ENCODE measurements at places on chromosomes 5 and 9.
A peak's percentile ranks its signal among the peaks of the same experiment; 100 is the strongest.

GRCh38 chr5:96876292-96876850 is at the start of gene ERAP2:
TSS of gene ERAP2 (plus strand) at chr5:96876500. CDS start at chr5:96879686, 3,186 bp downstream.
- DNase-seq, result no peak

DNA sequence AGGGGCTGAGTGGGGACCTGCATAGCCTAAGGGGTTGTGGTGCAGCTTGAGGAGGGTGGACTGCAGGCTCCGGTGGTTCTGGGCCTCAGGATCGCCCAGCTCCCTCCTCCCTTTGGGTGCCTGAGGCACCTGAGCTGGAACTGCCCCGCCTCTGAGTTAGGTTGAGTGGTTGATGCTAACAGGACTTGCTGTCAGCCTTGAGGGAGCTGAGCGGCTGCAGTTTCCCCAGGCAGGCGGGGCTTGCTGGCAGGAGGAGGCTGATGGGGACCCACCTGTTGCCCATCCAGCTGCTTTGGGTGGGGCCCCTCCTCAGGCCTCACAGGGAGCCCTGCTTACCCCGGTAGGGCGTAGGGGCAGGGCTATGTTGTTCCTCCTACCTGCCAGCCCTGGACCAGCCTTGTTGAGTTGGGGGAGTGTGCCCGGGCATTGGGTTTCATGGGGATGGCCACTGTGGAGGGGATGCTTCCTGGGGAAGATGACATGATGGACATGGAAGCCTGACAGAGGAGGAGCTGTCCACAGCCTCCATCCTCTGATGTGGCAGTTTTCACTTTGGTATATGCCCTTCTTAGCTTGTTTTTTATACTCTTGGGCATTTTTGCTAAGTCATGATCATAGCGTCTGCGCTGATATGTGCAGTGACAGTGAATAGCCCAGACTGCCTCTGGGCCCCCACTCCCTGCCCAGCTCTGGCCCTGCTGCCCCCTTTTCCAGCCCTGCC is 14.3 kb downstream of the WNK2 start:
- no peak for DNase-seq

DNA sequence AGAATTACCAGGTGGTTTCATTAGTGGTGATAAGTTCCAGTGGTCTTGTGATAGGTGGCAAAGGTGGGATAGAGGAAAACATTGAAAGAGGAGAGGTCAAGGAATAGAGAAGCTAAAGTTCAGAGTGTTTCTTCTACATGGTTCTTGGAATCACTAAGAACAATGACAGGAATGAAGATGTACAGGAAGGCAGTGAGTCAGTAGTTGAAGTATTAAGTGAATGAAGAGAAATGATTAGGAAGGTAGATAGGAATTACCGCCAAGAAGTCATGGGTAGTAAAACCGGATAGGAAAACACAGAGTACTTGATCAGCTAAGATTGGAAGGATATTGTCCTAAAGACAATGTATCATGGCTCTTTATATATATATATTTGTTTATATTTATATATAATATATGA is 37.9 kb upstream of the RASA1 start:
- no peak for DNase-seq

GRCh38 chr5:141915881-141916336 is 7.8 kb upstream of the DELE1 start:
- DNase-seq, result no peak

- no peak for DNase-seq
These were observed 179.0 kb downstream of the TMEM232 start for GRCh38 chr5:110547495-110547894.

GRCh38 chr5:55036477-55036876 is 12.4 kb downstream of the GZMK start:
- DNase-seq, result no peak

DNA sequence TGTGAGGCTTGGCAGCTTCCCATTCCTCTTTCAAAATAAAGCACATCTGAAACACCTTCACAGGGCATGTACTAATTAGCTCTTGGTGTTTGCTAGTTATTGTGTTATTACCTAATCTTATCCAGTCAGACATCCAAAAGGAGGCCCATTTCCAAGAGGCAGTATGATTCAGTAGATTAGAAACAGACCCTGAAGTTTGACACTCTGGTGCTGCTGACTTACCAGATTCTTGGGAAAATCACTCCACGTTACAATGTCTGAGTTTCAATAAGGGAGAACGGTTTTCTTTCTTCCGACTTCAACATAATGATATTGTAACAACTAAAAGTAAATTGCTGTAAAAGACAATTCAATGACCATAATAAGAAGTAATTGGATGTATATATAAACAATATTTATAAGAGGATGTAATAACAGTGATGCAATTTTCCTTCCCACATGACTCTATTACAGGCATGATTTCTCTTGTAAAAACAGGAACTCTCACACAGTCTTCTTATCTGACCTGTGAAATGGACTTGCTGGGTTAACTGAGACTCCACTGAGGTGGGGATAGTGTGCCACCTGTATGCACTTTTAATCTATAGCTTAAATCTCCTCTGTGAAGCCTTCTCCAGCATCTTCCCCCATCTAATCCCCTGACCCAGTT is 181.3 kb upstream of the ELL2 start:
- DNase-seq, result no peak

GRCh38 chr9:136707849-136708517 is 4.4 kb upstream of the DIPK1B start:
- DNase-seq, result no peak

DNA sequence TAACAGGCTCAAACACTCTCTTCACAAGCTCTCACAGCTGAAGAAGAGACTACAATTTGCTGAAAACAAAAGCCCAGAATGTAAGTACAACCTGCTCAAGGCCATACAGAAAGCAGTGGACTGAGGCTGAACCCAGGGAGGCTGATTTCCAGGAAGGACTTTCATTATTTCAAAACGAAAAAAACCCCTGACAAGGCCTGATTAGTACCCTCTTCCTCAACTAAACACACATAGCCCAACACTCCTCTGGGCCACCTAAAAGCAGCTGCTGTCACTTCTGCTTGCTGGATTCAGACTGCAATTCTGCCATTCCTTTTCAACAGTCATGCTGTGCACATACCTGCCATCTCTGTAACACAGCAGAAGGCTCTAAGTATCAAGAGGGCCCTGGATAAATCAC is 18.2 kb downstream of the NRG2 start:
- no peak for DNase-seq

DNA sequence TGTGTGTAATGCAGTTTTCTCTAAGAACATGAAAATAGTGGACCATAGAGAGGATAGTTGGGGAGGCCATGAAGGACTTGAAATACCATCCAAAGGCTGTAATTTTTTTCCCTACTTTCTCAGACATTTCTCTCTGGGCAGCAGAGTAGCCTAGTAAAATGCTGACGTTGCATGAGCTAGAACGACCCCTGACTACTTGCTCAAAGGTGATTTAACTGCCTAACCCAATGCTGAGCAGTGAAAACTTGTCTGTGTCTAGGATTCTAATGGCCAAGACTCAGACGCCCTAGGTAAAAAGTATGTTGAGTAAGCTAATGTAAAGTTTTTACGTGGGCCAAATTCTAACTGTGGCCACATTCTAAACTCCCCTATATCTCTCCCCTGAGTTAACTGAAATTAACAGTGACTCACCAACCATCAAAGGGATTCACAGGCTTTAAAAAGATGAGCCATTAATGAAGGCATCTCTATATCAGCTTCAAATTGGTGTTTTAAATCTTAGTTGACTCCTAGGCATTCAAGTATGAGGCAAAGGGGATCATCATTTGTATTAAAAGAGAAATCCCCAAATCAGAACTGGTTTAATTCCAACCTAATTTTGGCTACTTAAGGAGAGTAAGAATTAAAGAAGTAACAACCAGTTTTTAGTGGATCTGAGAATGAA is 121.0 kb upstream of the GAS1 start:
- DNase-seq, result no peak

DNA sequence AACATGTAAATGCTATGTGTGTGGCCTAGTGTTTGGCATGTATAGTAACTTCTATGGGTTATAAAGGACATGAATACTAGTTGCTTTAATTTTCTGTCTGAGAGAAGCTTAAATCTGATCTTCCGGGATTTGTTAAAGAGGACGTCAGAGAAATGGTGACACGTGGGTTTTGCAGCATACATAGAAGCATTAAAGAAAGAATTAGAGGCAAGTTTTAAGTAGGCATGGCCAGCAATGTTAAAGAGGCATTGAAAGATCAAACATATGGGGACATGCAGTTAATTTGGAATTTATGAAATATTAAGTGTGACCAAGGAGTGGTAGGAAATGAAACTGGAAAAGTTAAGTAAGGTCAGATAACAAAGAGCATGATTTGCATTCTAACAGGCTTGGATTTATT is 311.4 kb upstream of the RIOK2 start:
- no peak for DNase-seq

DNA sequence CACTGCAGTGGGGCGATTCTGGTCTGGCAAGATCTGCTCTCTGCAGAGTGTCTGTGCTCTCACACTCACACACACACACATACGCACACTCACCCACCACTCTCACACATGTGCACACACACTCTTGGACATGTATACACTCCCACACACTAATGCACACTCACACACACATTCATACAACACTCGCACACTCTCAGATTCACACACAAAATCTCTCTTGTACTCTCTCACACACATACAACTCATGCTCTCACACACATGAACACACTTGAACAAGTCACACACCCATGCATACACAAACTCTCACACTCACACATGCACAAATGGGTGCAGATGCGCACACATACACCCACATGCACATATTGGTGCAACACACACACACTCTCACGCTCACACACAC is 31.7 kb downstream of the TMEM174 start:
- DNase-seq, result no peak

DNA sequence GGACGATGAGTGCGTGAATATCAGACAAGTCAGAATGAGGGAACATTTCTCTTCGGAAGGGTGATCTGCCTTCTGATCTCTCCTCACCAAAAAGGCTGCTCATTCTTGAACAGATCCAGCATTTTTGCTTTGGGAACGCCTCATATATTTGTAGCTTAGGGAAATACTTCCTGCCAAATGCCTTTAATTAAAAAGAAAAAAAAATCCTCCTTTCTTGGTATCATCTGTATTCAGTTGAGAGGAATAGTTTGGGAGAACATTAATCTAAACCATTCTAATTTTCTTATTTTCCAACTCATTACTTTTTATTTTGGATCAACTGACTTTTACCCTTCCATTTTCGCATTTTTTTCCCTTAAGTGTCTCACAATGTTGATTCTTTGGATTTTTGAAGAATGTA is 163.4 kb downstream of the SNX18 start:
- DNase-seq, result no peak

DNA sequence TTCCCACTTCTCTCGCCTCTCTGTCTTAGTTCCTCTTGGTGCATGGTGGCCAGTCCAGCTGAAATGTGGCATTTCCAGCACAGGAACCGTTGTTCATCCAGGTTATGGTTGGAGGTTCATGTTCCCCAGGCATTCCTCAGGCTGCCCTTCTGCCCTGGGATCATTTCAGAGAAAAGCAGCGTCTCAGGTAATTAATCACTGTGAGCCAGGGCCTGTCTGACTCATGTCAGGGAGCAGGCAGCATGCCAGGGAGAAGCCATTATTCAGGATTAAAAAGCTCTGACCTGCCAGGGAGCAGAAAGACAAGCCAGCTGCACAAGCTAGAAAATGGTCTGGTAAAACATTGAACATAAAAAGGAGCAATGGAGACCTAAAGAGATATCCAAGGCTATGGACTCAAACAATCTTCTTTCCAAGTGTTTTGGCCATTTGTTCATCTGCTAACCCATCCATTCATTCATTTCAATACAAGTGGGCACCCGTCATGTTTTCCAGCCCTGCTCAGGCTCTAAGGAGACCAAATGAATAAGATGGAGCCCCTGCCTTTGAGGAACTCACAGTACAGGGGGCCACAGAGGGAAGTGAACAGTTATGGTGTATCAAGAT is 241.4 kb downstream of the DRD1 start:
- DNase-seq, result peak; percentile 71

GRCh38 chr5:75239681-75240080 is 3.0 kb upstream of the ANKRD31 start:
- no peak for DNase-seq

- no peak for DNase-seq
These were observed 19.1 kb downstream of the ERMP1 start for GRCh38 chr9:5813824-5814223.

DNA sequence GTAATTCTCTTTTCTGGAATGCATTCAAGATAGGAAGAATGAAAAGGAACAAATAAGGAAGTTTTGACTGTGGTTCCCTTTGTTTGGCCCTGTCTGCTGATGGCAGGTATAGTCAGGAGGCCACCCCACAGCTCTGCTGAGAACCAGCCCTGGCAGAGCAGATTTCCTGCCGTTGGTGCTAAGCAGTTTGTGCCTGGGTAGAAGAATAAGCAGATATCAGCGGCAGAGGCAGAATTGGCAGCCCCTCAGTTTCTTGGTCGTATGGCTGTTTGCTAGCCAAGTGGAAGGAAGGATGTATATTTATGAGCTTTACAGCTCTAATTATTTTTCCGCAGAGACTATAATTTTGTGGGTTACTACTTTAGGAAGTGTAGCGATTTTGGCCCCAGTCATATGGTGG is 310.2 kb upstream of the RFX3 start:
- DNase-seq, result no peak

- no peak for DNase-seq
These were observed 63.3 kb upstream of the TAF1L start for GRCh38 chr9:32698706-32699277.

GRCh38 chr5:36180556-36181350 is 28.8 kb downstream of the SKP2 start:
- DNase-seq, result no peak

GRCh38 chr5:147407094-147407681 is 102.7 kb downstream of the DPYSL3 start:
- no peak for DNase-seq

- DNase-seq, result no peak
These were observed 44.2 kb downstream of the PSMB7 start for GRCh38 chr9:124370896-124371582.

DNA sequence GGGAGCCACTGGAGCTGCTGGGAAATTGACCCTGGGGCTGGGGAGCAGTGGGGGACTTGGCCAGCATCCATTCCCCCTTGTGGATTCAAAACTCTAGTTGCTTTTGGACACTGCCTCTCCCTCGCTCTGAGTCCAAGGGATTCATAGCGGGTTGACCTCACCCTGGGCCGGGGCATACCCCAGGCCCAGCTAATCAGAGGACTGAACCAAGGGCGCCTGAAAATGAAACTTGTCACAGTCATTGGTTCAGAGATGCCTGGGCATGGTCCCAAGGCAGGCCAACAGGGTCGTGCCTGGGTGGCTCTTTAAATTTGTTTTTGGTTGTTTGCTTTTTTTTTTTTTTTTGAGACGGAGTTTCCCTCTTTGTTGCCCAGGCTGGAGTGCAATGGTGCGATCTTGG is 22.6 kb downstream of the STK10 start:
- no peak for DNase-seq

DNA sequence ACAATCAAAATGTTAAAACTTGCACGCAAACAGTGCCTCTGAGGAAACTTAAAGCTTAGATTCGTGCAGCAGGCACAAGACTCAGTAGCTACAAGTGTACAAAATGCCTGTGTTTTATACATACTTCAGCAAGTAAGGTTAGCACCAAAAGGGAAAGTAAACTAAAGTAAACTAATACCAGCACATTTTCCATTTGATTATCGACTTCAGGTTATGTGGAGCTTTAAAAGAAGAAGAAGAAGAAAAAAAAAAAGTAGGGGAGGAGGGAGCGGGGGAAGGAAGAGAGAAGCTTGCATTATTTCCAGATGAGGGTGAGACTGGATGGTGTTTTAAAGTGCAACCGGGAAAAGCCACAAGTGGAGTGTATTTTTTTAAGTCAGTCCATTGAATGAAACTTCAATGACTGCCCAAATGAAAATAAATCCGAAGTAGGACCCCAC is 596 bp upstream of the ADAMTS6 start:
- no peak for DNase-seq
